ENCODE measurements at places on chromosomes 16 and 17.
A peak's percentile ranks its signal among the peaks of the same experiment; 100 is the strongest.

- no peak for DNase-seq
Observed at GRCh38 chr16:89361751-89362539, 128.4 kb downstream of the ANKRD11 start.

- DNase-seq: no peak
Observed at GRCh38 chr16:82360024-82360783, 190.2 kb upstream of the MPHOSPH6 start.

DNA sequence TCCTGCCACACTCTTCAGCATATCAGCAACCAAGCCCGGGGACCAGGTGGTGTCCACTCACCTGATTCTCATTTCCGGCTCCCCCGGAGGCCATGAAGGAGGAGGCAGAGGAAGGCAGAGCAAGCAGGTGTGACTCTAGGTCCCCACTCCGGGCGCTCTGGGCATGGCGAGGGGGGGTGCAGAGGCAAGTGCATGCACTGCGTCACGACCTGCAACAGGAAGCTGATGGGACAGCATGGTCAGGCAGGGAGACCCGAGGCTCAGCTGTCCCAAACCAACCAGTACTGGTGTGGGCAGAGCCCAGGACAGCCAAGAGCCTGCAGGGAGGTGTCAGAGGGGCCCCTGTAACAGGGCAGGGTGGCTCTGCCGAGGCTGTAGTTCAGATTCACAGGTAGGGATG, 2.1 kb upstream of the ENGASE start:
- no peak for DNase-seq

- DNase-seq: no peak
Observed at GRCh38 chr16:84193480-84193879, 2.5 kb downstream of the ADAD2 start.

GRCh38 chr16:59586331-59586730, 852.2 kb upstream of the GOT2 start:
- no peak for DNase-seq

DNA sequence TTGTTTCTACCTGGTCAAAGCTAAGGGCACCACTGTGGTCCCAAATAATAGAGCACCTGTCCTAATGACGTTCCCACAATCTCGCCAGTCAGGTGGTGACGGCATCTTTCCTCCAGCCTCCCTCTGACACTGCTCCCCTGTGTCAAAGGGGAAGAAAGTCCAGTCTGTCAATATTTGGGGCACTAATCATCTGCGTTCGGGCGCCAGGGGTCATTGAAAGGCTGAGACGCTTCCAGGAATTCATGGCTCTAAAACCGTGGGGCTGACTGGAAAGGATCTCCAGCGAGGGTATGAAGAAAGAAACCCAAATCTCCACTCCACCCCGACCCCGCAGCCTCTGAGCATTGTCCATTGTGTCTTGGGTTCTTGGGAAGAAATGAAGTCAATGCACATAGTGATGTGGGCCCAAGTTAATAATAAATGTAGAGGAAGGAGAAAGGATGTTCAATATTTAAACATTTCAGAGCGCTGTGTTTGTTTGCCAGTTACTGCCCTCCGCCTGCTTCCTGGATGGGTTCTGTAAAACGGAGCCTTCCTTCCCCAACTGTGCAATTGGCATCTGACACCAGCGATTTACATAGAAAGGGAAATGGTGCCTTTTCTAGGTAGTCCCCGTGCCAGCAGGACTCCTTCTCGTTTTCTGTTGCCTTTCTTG, 103.2 kb downstream of the SOCS1 start:
- DNase-seq: peak; percentile 15

DNA sequence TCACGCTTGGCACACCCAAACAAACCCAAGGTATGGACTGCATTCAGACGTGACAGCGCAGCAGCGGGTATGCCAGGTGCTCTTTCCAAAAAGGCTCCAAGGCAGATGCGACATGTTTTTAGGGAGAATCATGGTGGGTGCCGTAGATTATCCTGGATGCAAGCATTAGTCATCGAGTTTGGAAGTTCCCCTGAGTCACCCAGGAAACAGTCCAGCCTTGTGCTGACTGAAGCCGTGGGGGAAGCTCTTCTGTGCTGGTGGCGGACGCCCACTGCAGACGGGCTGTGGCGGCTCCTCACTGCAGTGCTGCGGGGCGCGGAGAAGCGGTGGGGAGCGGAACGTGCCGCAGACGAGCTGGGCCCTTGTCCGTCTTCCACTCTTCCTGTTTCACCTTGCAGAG, 13.9 kb downstream of the JPT2 start:
- DNase-seq: no peak

GRCh38 chr17:2076087-2076984, 21.4 kb downstream of the HIC1 start:
- DNase-seq: no peak

DNA sequence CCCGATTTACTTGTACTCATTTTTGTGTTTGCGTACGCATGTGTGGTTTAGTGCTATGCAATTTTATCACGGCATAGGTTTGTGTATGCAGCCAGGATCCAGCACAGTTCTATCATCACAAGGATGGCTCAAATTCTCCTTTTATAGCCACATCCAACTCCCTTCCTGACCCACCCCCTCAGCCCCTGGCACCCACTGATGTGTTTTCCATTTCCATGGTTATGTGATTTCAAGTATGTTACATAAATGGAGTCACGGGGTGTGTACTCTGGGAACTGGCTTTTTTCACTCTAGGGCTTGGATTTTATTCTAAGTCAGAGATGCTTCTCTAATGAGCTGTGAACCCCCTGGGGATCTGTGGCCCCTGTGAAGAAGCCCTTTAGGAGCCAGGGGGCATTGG, 16.8 kb downstream of the IL4R start:
- peak; percentile 62 for DNase-seq

DNA sequence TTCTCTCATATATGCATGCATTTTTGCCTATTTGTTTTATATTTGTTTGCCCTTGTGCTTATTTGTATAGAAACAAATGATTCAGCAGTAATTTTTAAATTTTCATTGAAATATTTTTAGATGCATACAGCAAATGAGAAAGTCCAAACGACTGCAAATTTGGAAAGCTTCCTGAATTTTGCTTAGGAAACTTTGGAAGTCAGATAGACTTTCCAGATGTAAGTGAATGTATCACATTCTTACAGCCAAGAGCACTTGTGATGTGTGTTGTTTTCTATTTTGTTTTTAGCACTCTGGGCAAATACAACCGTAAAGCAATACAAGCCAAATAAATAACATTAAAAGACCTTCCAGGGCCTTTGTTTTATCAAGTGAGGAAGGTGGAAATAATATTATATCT, 680.8 kb upstream of the CDH8 start:
- no peak for DNase-seq

DNA sequence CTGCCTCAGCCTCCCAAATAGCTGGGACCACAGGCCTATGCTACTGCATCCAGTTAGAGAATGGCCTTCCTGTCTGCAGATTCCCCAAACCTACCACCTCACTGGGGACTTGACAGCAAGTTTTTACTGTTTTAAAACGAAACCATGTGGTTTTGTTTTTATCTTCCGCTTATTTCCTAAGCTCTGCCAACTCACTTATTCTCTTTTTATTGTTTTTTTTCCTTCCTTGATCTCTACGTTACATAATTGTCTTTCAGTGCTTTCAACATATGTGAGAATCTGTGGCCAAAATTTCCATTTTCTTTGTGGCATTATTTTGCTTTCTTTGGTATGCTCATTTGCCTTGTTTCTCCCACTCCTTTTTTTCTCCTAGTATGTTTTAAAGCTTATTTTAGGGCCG, 14.6 kb upstream of the SLC38A7 start:
- DNase-seq: no peak

- DNase-seq: no peak
Observed at GRCh38 chr16:986925-987582, 5.5 kb downstream of the SOX8 start.

- no peak for DNase-seq
Observed at GRCh38 chr16:26701243-26701886, 365.4 kb upstream of the C16orf82 start.

Measured in endothelial cell of umbilical vein (primary cell).